ENCODE measurements at places on chromosomes 3 and 15.

- no peak for DNase-seq
These were observed 198.9 kb downstream of the AGBL1 start for GRCh38 chr15:86278586-86278985.

DNA sequence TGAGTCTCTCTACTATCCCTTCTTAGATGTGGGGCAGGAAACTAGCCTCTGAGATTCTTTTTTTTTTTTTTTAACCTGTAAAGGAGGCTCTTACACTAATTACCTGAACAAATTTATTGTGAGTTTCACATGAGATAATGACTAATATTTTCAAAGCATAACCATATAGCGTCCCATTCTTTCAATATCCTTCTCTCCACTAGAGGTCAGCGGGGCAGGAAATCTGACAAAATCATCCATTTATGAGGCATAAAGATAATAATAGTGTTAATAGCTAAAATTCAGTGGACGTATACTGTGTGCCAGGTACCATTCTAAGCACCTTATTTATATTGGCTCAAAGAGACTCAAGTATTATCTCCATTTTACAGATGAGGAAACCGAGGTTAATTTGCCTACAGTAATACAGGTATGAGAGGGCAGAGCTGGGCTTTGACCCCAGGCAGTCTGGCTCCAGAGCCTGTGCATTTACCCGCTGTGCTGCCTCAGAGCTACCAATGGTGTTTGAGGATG, 16.3 kb upstream of the SMAD6 start:
- DNase-seq = no peak

DNA sequence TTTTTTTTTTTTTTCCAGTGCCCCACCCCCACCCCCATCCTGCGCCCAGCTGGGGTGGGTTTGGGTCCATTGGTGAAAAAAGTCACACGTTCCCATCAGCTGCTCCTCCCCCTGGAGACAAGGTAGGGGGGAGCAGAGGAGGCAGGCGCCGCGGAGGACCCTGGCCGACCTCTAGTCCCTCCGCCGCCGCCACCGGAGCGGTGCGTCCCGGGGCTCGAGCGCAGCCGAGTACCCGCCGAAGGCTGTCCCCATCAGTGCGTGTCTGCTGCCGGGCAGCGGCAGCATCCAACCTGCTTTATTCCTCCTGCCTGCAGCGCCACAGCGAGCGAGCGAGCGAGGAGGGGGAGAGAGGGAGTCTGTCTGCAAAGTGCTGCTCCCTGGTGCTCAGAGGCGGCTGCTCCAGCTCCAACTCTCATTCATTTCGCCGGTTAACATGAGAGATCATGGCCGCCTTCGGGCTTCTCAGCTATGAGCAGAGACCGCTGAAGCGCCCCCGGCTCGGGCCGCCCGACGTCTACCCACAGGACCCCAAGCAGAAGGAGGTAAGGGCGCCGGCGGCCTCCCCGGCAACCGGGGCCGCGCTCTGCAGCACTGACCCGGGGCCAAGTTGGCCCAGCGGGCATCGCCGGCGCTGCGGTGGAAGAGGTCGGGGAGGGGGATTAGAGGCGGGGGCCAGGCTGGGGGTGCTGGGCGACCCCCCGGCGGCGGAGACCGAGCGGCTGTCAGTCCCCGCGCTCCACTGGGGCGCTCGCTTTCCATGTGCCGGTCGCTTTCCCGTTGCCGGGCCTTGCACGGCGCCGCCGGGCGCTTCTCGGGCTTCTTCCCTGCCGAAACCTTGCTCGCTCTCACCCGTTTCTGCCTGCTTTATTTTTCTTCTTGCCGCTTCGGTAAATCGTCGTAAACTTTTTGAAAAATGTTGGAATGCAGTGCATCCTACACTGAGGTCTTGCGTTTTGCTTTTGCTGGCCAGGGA, 1.3 kb downstream of the MED12L start:
- DNase-seq = peak; percentile 42

- DNase-seq = no peak
These were observed 626 bp downstream of the SEC62 start for GRCh38 chr3:169966951-169967915.

GRCh38 chr3:14126887-14127505, 2.1 kb downstream of the TMEM43 start:
- DNase-seq = no peak

GRCh38 chr3:111848283-111848682, 10.8 kb upstream of the PHLDB2 start:
- DNase-seq = no peak
